ENCODE measurements at places on chromosomes 2 and 18.

- no peak for DNase-seq
Observed at GRCh38 chr2:170824526-170825015, 7.9 kb downstream of the GAD1 start.

- no peak for DNase-seq
Observed at GRCh38 chr18:63433334-63433866, 11.1 kb upstream of the VPS4B start.

DNA sequence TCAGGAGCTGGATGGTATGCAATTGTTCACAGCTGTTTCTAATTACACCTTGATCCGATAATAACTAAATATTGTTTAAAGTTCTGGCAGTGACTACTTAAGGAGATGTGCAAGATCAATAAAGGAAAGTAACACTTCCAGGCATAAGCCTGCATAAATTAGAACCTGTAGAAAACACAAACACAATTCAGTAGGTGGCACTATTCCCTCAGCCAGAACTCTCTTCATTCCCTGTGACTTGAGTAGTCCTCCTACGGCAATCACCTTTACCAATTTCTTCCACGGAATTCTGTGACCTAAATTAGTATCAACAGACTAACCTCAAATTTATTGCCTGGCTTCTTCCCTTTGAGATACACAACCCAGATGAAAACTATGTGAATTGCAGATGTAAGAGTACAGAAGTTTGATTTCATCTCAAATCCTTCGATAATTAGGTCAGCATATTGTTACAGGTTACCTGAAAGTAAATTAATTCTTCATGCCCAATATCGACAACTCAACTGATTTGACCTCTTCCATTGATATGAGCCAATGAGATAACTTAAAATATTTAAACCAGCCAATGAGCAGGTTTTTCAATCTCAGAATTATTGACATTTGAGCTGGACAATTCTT is 137.8 kb downstream of the PID1 start:
- DNase-seq, result no peak

- no peak for DNase-seq
Observed at GRCh38 chr2:38836791-38837190, 38.9 kb downstream of the DHX57 start.

DNA sequence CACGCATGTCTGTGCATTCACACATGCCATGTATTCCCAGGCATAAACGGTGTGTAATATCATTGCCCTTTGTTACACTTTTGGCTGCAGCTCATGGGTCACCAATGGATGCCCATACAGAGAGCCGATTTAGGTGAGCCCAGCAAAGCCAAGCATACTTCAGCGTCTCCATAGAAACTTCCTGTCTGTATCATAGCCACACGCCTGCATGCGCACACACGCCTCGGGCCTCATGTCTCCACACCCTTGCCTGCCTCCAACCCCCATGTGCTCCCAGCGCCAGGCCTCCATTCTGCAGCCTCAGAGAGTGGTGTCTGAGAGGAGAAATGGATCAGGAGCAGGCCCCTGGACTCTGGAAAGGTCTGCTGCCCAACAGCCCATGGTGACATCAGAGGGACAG is 33.5 kb upstream of the SELENOI start:
- no peak for DNase-seq

Data from stimulated activated CD4-positive, alpha-beta T cell treated with anti-CD3 and anti-CD28 coated beads, TNF-alpha, amount 100 ng/mL, for 48 hours (primary cell).